GM23248 (cell line): ENCODE measurements at places on chromosomes 5 and 9.

- no peak for DNase-seq
These were observed 14.7 kb upstream of the SMIM32 start for GRCh38 chr5:136207631-136208030.

DNA sequence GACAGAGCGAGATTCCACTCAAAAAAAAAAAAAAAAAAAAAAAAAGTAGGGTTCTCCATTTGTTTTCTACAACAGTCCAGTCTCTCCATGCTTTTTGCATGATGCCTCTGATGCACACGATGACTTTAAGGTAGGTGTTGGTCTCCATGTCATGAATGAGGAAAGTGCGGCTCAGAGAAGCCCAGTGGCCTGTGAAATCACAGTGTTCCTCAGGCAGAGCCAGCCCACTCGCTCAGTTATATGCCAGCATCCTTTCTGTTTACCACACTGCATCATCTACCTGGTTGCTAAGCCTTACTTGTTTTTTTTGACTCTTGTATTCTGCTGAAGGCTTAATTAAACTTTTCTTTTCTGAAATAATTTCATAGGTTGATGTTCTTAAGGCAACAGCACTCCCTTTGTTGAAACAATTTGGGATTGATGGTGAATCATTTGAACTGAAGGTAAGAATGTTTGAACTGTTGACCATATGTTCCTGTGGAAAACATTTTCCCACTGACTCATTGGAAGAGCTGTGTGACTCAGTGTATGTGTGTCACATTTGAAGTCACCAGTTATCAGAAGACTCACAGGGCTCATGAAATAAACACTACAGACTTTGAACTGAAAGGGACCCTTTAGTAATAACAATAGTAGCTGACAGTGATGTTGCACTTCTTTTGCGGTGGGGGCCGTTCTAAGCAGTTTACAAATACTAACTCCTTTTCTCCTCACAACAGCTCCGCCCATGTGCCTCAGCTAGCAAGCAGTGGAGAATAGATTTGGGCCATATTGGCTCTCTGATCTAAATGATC is 40.2 kb downstream of the RCL1 start:
- DNase-seq = peak; percentile 97

GRCh38 chr5:44665101-44665701 is 143.5 kb upstream of the MRPS30 start:
- DNase-seq = peak; percentile 89

DNA sequence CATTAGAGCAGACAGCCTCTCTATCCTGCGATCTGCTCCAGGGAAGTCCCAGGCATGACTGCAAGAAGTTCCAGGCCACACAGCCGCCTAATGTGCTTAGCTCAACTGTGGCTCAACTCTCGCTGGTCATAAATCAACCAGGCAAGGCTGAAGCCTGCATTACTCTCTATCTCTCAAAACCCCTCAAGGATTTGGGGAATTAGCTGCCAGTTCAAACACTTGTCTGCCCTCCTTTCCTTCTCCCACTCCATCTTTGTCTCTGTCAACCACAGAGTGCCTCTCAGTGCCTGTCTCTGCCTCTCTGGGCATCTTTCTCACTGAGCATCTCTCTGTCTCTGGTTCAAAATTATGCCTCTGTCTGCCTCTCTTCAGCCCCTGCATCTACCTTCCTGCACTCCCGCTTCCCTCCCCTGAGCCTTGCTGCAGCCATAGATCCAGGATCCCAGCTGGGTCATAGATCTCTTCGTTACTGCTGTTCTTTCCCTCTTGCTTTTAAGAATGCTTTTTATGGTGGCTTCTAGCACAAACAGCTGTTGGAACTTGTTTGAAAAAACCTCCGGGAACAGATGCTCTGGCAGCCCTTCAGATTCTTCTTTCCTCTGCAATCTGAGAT is 27.9 kb upstream of the GALNT10 start:
- DNase-seq = no peak

GRCh38 chr5:149310488-149310887 is 34.8 kb upstream of the GRPEL2 start:
- DNase-seq = no peak

GRCh38 chr9:97293207-97293721 is 14.2 kb upstream of the CCDC180 start:
- peak; percentile 22 for DNase-seq

GRCh38 chr9:136057236-136058081 is 37.6 kb downstream of the NACC2 start:
- DNase-seq = no peak

DNA sequence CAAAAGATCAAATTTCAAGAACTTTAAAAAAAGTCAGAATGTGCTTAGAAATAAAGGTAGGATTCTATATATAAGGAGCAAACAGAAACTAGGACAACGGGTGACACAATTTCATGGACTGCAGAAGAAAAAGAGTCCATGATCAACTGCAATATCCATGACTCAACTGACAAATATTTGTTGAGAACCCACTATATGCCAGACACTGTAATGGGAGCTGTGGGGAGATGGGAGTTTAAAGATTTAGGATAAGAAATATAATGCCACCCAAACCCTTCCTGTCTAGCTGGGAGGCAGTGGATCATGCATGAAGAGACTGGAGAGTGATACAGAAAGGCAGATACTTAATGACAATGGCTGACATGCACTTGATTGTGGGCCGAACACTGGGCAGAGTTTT is 27.6 kb upstream of the CCDC112 start:
- peak; percentile 7 for DNase-seq

DNA sequence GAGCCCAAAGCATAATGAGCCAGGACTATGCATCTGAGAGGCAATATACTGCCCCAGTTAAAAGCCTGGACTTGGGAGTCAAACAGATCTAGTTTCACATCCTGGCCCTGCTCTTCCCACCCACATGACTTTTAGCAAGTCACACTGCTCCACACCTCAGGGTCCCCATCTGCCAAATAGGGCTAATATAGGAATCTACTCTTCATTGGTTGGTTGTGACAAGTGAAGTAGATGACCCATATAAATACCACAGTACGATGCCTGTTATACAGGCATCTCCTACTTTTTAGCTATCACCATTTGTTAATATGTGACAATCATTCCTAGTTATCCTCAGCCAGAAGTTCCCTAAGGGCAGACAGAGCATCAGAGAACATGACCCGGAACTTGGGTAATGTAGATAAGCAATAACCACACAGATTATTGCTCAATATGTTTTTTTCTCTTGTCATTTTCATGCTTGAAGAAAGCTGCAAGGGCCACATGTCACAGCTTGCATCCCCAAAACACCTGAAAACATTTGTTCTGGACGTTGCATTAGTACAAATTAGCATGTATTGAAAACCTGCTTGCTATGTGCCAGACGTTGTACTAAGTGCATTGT is 20.4 kb downstream of the ADAM19 start:
- no peak for DNase-seq

DNA sequence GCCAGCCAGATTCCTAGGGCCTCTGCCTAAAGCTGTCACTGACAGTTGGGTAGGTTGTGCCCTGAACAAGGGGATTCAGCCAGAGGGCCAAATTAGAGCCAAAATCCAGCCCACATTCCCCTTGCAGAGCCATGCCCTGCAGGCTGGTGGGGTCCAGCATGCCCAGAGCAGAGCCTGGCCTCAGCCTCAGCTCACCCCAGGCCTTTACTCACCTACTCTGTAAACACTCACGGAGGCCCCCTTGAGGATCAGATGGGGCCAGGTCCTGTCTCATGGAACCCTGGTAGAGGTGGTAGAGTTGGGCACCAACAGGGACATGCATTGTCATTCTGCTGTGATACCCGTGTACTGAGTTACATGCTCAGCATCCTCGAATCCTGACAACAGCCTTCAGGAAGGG is 74.9 kb downstream of the LMX1B start:
- no peak for DNase-seq

DNA sequence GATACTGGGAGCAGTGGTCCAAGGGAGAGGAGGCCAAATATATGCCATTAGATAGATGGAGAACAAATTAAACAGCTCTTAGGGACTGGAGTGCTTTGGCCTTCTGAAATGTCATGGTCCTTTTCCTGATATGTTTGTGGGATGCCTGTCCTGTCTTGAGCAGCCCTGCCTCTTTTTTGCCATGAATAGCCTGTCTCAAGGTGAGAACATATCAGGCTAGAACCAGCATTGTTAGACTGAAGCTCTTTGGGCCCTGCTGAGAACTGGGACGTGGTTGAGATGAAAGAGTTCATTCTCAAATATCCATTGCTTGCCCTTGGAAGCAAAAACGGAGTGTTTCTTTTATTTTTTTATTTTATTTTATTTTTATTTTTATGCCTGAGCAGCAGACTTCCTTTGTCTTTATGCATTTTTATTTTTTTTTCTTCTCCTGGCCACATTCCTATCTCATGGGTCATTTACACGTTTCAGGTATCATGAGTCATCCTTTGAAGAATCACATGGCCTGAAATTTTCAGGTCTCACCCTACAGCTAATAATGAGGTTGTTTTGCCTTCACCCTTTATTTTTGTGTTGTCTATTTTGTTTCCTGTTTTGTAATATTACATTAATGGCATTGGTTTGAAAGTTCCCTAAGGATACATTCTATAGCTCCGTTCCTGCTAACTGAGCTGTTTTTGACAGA is 371.4 kb downstream of the PSAT1 start:
- DNase-seq = no peak

DNA sequence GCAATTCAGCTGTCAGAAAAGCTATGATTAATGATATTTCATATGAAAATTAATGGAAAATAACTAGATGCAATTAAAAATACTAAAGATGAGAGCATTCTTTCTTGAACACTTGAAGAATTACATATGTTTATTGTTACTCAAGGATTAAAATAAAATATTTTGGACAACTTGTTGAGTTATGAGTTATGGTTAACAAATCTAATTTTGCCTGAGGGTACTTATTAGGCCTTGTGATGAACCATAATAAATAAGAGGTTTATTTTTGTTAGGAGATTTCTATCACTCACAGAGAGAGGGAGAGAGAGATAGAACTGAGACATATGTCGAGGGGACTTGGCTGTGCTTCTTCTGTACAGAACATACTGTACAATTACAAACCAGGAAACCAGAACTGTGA is 183.7 kb downstream of the ISL1 start:
- DNase-seq = no peak

- peak; percentile 79 for DNase-seq
These were observed 194.4 kb upstream of the CDKN2B start for GRCh38 chr9:22203371-22204138.

DNA sequence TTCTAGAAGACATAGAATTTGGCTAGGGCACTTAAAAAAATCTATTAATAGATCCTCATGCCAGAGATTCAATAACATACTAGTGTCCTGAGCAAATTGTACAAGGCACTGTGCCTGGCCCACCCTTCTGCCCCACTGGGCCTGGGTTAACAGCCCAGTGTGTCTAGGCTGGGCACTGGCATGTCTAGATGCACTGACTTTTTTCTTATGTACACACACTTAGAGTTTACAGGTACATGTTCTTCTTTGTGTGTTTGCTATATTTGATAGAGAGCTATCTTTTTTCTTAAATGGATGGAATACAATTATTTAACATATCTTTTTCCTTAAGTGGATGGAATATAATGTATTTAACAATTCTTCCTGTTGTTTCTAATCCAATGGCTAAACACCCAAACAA is 241.5 kb downstream of the AUH start:
- no peak for DNase-seq

DNA sequence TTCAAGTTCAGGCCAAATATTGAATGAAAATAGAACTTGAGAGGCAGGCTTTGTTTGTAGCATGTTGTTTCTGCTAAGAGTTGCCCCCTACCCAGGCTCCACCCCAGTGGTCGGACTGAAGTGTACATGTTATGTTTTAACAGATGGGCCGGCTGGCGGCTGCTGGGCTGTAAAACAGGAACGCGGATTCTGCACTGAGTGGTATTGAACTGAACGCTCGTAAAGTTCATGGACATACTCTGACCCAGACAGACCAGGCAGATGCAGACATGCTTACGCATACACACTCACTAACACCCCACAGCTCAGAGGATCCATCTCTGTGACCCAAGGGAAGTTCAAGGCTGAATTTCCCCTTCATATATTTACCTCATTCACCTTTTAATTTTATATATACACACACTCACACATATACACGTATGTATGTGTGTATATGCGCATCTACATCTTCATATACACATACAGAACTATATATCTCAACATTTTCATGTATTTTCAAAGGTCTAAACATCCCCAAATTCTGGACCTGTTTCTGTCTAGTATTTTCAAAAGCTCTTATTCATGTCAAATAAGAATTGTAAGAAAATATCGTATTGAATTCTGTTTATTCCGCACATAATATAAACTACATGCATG is 1.4 kb downstream of the MARCHF3 start:
- DNase-seq = no peak

DNA sequence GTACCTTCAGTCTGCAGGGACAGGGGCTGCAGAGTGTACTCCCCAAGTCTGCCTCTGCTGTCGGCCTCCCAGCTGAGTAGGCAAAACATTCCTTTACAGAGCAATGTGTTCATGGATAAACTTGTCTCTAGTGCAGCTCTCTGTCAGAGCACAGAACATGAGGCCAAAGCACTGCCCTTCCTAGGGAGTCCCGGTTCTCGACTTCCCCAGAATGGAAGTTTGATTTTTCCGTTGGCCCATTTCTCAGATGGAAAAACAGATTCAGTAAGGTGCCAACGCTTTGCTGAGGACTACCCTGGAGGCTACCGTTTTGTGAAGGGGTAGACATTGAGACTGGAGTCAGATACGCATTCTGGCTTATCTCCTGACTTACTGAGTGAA is 422 bp upstream of the TRIM32 start:
- DNase-seq = peak; percentile 55

DNA sequence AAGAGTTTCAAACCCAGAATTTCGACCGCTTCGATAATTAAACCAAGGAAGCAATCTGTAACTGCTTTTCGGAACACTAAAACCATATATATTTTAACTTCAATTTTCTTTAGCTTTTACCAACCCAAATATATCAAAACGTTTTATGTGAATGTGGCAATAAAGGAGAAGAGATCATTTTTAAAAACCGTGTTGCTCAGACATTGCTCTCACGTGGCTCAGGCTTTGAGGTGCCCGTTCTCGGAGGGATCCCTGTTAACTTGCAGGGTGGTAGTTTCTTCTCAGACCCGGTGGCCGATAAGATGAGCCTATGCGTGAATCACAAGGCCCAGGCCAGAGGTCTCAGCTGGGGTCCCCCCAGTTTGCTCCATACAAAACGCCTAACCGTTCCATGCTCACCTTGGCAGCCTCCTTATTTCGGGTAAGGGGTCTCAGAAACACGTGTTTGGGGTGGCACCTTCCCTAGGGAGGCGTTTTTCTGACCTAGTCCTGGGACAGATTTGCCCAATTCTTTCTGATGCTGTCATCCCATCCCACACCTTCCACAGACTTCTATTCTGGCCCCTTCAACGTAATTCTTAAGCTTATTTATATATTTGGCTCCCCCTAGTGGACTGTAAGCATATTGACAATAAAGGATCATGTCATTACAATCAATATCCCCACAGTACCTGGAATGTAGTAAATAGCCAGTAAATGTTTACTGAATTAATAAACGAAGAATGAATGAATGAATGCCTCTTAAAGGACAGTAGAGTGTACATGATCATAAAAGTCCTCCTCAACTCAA is 48.1 kb downstream of the THBS4 start:
- DNase-seq = peak; percentile 94
